AG10803 (cell line): ENCODE measurements at places on chromosomes 6 and 20.

DNA sequence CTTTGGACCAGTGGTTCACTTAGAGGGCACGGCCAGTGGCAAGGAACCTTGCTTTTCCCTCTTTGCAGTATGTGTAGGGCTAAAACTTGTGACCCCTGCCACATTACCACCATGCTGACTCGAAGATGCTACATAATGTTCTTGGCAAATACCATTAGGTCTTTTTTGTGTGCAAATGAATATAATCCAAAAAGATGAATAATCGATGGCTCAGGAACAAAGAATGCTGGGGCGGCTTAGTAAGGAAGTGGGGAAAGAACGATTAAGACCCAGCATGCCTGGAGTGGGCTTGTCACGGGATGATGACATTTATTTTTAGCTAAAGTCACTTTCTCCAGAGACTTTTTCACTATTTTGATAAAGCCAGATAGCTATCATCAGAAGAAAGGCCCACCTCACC lies 23.1 kb downstream of the CMTR1 start:
- DNase-seq: peak; percentile 83

DNA sequence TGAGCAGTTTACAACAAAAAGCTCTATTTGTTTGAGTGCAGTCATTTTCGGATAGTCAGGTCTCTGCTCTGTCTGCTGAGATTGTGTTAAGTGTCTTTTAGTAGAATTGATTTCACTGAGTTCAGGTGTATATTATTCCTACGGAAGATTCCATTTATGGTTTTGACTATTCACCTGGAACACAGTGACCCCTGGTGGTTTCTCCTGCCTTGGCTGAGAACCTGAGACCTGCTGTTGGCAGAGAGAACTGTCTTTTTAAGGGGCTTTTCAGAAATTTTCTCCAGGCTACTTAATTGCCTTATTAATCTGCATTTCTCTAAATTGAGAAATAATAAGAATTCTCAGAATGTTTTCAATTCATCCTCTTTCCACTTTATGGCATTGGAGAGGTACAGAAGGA lies 508.0 kb downstream of the TBC1D32 start:
- DNase-seq: no peak

GRCh38 chr20:53491462-53491861 lies 102.2 kb downstream of the ZNF217 start:
- DNase-seq: no peak

GRCh38 chr6:56868687-56869086 lies 86.2 kb upstream of the BEND6 start:
- DNase-seq: peak; percentile 84

- DNase-seq: no peak
Measured at GRCh38 chr6:18211338-18211737, 53.0 kb downstream of the DEK start.

- peak; percentile 86 for DNase-seq
Measured at GRCh38 chr20:11216451-11217314, 542.9 kb upstream of the JAG1 start.

- no peak for DNase-seq
Measured at GRCh38 chr20:47711046-47711752, 74.1 kb downstream of the SULF2 start.

DNA sequence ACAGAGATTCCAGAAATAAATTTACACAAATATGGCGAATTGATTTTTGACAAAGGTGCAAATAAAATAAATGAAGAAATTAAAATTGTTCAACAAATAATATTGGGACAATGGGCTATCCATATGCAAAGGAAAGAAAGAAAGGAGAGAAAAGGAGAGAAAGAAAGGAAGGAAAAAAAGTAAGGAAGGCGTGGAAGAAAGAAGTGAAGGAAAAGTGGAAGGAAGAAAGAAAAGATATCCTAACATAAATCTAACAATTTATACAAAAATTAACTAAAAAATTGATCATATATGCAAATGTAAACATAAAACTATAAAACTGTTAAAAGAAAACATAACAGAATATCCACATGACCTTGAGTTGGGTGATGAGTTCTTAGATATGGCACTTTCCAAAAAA lies 78.7 kb upstream of the ZNF184 start:
- no peak for DNase-seq

DNA sequence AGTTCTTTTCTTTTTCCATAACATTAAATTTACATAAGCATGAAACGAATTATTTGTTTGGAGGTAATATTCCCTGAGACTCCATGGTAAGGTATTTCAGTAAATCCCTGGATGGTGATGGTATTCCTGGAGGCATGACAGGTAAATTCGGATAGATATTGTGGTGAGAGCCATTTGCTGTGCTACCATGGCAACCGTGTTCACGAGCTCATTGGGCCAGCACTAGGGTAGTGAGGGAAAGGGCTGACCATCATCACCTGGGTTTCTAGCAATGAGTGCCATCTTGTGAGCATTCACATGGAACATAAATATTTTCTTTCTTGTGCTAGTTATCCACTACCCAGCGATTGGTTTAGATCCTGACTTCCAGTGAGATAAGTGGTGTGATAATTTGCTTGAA lies 51.9 kb upstream of the GNRH2 start:
- no peak for DNase-seq

- DNase-seq: no peak
Measured at GRCh38 chr20:48698507-48699267, 129.1 kb downstream of the PREX1 start.

DNA sequence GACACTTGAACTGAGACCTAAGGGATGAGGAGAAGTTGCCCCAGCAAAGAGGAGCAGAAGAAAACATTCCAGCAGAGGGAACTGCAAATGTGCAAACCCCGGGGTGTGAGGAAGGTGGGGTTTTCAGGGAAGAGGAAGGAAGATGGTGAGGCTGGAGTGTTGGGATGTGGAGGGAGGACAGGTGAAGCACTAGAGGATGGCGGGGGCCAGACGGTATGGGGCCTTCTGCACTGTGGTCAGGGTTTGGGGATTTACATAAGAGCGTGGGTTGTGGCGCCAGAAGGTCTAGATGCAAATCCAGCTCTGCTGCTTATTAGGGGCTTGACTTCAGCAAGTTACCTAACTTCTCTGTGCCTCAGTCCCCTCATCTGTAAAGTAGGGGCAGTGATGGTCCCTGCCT lies 16.0 kb downstream of the DLGAP4 start:
- no peak for DNase-seq

DNA sequence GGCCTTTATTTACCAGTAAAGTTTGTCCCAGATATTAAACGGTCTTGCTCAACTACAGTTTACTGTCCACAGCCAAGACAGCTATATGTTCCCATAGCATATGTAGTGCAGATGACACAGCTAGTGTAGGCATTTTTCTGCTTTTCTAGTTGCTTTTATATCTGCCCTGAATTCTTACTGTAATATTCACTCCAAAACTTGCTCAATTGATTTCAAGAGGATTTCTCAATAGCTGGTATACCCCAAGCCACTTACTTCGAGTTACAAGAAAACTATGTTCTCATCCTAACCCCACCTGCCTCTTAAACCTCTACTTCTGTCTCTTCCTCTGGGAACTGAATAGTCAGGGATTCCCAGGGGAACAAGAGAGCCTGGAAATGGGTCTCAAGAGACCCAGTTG lies 18.9 kb upstream of the ROS1 start:
- peak; percentile 91 for DNase-seq

- peak; percentile 33 for DNase-seq
Measured at GRCh38 chr20:17611540-17612286, 41.8 kb downstream of the DSTN start.

DNA sequence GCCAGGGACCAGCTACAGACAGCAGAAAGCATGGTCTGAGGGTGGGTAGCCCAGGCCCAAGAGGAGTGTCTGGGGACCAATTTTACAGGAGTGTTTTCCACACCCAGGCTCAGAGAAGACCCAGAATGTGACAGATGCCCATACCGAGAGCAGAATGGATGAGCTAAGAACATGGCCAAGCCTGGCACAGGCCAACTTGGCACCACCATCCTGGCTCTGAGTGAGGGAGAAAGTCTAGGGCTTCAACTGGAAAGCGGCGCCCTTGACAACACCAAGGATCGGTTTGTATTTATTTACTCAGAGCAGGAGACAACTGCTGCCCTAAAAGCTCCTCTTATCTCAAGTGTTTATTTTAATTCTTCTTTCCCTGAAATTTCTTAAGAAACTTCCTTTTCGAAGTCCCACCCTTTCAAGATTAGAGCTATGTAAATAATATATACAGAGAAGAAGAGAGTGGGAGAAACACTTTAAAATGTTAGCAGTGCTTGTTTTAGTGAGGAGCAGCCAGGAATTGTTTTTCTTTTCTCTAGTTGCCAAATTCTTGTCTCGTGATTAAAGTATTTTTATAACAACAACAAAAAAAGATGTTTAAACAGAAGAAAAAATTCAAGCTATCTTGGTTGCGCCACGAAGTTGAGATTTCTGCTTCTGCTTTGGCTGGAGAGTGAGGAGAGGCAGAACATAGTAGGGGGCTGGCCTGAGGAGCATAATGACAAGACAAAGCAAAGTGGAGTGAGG lies 16.2 kb downstream of the TNXB start:
- DNase-seq: peak; percentile 78

GRCh38 chr20:30288346-30288745 lies 969.1 kb upstream of the DEFB115 start:
- DNase-seq: peak; percentile 35
